ENCODE measurements at places on chromosomes 5 and 9. TPM values are rescaled to one million over a fixed set of nuclear protein-coding genes. Genes with fewer than 3 reads are reported as not detected.

Gene CCDC187
- total RNA-seq, result 2.5 TPM

Gene HTR4
- 0.15 TPM for total RNA-seq

Gene ANKRD34B
- not detected for total RNA-seq

Gene SERF1B
- 30.5 TPM for total RNA-seq

Gene STKLD1
- total RNA-seq, result not detected
